Inflammatory macrophage (primary cell): ENCODE measurements at places on chromosomes 7 and 10.
A peak's percentile ranks its signal among the peaks of the same experiment; 100 is the strongest.

DNA sequence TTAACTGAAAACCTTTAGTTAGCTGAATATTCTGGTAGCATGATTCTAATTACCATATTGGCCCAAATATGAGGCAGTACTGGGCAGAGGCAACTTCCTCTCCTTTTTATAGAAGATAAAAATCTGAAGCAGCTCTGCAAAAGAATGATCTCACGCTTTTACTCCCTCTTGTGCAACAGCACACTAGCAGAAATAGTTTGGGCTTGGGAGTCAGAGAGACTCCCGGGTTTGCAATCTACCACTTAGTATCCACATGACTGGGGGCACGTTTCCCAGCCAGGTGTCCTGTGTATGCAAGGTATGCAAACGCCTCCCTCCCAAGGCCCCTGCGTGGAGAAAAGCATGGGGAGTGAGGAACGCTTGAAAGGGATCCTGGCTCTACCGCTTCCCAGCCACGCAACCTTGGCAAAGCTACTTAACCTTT is 47.2 kb upstream of the RHEB start:
- DNase-seq = peak; percentile 64

GRCh38 chr10:109668154-109668665 is 255.1 kb downstream of the XPNPEP1 start:
- no peak for DNase-seq

- no peak for DNase-seq
These were observed 520.0 kb downstream of the PARD3 start for GRCh38 chr10:34295142-34295548.

DNA sequence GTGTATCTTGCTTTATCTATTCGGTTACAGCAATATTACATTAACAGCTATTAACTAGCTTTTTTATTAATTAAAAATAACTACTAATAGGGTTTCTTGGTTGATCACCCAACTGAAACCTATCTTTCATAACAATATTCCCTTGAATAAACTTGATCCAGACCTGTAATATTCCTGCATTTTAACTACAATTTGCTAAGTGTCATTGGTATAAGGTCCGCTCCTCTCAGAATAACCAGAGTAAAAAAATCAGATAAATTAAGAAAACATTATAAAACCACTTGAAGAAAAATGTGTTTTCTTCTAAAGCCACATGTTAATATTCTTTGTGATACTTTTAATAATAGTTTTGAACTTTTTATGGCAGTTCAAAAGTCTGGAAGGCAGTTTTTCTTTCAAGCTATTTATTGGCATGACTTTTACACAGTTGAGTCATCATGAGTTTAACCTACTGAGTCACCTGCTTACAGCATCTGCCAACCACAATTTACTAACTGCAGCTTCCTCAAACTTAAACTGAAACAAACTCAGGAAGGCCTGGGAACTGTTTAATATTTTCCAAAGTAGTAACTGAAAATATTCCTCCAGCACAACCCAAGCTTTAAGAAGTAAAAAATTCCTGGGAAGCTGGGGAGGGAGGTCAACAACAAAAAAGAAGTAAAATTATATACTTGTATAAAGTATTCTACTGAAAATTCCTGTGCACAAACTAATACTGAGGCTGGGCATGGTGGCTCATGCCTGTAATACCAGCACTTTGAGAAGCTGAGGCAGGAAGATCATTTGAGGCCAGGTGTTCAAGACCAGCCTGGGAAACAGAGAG is 103.2 kb downstream of the NRBF2 start:
- DNase-seq = peak; percentile 71

GRCh38 chr10:126504063-126504760 is 115.9 kb upstream of the ADAM12 start:
- DNase-seq = peak; percentile 49

- no peak for DNase-seq
These were observed 458.8 kb upstream of the GHITM start for GRCh38 chr10:83680470-83680891.

GRCh38 chr10:43822631-43823580 is 174.2 kb upstream of the ZNF32 start:
- no peak for DNase-seq

DNA sequence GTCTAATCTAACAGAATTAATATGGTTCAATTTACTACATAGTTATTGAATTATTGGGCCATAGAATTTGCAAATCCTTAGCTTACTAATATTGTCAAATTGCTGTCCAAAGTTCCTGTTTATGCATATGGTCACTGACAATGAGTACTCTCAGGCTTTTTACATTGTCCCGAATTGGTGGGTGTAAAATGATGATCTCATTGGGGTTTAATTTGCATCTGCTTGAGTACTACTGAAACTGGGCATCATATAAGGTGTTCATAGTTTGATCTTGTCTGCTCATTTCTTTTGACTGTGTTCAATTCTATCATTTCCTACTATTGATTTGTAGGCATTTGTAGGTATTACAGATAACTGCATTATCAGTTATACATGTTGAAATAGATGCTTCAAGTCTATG is 12.7 kb downstream of the ABCA13 start:
- peak; percentile 12 for DNase-seq

DNA sequence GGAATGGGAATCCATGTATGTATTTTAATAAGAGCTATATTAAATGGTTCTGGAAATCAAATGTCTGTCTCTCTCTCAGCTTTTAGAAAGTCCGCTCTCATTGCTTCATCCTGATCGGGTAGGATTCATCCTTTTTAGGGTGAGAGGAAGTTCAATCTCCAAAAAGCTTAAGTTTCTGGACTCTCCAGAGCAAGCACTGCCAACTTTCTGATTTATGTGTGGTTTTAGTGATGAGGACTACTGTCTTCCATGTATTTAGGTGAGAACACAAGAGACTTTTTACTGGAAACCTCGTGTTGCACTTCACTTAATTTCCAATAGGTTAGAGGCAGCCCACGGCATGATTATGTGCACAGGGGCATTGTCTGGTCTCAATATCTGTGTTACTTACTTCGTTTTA is 267.9 kb downstream of the SUGCT start:
- no peak for DNase-seq

DNA sequence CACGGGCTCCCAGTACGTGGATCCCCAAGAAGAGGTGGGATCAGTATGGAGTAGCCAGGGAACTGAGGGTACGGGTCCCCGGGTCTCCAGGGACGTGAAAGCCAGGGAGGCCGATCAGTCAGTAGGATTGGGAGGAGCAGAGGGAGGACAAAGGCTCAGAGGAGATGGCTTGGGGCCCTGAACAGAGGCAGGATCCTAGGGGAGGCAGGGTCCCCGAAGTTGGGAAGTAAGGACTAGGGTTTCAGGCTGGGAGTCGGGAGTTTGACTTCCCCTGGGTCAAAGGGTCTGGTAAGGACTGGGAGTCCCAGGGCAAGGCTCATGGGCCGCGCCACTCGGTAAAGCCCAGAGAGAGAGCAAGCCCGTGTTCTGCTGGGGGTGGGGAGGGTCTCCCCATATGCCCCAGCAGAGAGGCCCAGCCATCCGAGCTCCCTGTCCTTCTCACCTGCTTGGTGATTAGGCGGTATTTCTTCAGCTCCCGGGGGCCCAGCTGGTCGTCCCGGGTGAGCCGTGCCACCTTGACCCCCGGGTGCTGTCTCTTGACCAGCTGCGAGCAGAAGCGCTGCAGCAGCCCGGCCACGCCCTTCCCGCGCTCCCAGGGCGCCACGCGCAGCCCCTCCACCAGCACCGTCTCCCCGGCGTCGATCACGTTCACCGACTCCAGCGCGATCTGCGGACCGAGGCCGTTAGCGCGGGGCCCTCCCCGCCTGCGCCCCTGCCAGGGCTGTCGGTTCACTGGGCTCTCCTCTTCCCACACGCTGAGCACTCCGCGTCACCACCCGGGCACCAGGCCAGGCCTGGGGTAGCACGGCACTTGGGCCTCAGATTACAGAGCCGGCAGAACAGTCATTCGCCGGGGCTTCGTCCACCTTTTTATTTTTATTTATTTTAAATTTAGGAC is 7.0 kb downstream of the NAT16 start:
- peak; percentile 34 for DNase-seq

- no peak for DNase-seq
These were observed at the start of gene MCMBP for GRCh38 chr10:119872610-119872859. Gene MCMBP (minus strand): TSS chr10:119872843. CDS start chr10:119872584, 259 bp downstream.

DNA sequence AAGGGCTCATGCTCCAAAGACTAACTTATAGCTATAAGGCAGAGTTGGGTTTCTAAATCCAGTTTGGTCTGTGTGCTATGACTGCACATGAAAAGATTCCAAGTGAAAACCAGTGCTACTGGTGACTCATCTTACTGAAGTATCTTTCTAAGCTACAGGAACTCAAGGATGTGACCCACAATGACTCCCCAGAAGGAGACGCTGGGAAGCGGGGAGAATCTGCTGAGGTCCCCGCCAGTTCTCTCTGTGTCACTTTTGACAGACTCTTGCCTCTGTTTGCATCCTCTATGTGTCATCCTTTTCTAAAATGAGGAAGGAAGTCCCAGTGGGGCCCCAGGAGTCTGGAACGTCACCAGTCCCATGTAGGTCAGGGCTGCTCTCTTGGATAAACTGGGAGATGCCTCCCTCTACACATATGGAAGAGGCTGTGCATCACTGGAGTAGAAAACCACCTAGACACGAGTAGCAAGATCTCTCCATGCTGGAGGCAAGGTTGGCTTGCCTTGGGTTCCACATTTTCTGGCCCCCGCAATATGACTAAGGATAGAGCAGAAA is 28.8 kb upstream of the GPR26 start:
- DNase-seq = no peak

DNA sequence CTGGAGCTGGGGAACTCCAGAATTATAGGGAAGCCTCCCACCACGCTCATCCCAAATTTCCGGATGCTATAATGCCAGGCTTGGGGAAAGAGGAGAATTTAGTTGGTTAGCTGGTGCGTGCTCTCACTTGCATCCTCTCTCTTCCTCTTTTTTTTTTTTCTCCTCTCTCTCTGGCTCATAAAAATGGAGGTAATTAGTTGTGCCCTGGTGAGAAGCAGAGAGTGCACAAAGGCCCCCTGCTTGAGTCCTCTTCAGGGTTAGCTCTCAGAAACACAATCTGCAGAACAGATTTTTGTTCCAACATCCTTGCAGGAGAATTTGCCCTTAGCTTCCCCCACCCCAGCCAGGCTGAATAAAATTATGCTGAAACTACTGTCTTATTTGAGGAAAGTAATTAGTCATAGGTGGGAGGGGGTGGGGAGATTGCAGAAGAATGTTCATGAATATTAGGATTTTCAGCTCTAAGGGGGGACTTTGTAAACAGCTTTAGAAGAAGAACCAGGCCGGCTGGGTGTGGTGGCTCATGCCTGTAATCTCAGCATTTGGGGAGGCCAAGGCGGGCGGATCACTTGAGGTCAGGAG is 7.6 kb downstream of the SERPINE1 start:
- peak; percentile 70 for DNase-seq

- no peak for DNase-seq
These were observed 160.9 kb upstream of the SMIM30 start for GRCh38 chr7:113279256-113279655.

- DNase-seq = peak; percentile 51
These were observed 50.5 kb upstream of the COBL start for GRCh38 chr7:51366930-51367613.

DNA sequence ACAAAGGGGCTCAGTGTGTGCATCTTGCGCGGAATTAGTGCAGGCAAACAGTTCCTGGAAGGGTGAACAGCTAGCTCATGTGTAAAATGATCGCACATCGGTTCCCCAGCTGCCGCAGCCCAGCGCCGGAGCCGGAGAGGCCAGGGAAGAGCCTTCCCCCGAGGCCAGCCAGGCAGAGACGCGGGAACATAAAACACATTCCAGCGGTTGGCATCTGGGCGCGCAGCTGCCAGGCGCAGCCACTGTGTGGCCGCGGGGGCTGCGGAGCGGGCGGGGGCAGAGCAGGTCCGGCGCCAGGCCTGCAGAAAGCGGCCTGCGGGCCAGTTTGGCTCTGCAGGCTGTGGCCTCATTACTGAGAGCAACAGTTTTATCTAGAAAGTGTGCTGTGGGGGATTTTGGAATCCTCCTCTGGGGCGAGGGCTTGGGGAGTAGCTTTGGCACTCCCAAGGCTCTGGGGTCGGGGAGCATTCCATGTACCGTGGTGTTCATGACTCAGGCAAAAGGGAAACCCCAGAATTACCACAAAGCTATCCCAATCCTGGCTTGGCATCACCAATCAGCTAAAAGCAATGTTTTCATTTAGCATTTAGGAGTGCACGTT is 74.3 kb downstream of the SAMD9 start:
- DNase-seq = no peak

GRCh38 chr10:75111907-75112679 is 637 bp downstream of the SAMD8 start:
- DNase-seq = peak; percentile 40

GRCh38 chr7:12469568-12469967 is 65.9 kb upstream of the VWDE start:
- no peak for DNase-seq

DNA sequence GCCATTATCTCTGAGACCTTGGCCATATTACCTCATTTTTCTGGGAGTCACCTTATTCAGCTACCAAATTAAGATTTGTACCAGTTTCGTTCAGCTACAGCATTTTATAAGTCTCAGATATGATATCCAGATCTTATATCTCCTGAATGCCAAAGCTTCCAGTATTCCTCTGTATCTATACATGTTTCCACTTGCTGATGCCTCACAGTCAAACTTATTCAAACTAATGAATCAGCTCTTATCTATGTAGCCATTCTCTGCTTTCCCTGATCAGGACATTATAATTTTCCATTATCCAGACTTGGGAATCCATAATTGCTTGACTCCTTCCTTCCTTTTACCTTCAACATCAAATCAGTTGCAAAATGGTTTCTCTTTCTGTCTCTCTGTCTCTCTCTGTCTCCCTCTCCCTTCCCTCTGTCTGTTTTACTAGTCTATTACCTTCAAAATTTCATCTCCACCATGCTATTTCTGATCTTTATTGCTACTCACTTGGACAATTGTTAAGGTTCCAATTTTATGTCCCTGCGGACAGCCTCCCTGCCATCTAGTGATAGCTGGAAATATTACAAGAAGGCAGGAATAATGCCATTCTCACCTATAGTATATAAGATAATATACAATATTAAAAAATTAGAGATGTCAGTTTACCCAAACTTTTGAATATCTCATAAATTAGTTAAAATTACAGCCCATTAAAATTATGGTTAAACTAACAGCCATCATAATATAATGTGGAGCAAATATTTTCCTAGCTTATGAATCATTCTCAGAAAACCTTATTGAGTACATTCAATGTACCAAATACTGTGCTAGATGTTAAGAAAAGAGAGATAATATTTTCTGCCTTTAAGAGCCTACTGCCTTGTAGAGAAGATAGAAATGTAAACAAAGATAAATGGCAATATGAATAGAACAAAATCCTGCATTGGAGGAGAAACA is 89.8 kb downstream of the PCLO start:
- DNase-seq = no peak

DNA sequence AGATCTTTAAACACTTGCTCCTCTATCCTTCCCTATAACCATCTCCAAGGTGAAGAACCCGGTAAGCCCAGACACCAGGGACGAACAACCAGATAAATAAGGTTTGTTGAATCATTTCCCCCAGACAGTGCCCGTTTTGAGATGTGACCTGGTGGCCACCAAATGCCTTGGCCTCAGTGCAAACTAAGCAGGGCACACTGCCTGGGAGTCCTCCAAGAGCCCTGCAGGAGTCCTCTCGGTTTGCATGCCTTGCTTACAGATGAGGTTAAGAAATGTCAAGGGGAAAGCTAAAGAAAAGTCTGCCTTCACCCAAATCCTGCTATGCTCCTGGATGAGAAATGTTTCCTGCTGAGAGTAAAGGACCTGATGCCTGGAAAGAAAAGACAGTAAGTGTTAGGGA is 31.6 kb downstream of the SLIT1 start:
- no peak for DNase-seq

- peak; percentile 67 for DNase-seq
These were observed 183.0 kb downstream of the RAPGEF5 start for GRCh38 chr7:22173685-22174573.

GRCh38 chr7:54116956-54117355 is 425.2 kb upstream of the VSTM2A start:
- DNase-seq = no peak

GRCh38 chr7:95758187-95758586 is 14.2 kb upstream of the DYNC1I1 start:
- DNase-seq = no peak
